ENCODE measurements at places on chromosomes 6 and 20.

DNA sequence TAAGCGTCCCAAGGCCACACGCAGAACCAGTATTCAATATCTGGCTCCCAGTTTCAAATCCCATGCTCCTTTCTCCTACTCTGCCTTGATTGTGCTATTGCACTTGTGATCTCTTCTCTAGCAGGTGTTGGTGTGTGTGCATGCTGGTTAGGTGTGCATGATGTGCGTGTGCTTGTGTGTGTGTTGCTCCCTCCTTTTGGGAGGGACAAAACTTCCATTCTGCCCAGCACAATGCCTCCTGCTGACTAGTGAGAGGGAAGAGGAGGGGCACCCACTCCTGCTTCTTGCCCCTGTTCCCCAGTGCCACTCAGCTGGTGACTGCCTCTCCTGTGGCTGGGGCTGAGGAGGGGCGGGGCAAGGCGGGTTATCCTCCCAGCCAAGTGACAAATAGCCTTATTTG, 19.7 kb downstream of the CD40 start:
- DNase-seq, result no peak

GRCh38 chr6:36769183-36769675, 70.0 kb downstream of the CPNE5 start:
- DNase-seq, result no peak

DNA sequence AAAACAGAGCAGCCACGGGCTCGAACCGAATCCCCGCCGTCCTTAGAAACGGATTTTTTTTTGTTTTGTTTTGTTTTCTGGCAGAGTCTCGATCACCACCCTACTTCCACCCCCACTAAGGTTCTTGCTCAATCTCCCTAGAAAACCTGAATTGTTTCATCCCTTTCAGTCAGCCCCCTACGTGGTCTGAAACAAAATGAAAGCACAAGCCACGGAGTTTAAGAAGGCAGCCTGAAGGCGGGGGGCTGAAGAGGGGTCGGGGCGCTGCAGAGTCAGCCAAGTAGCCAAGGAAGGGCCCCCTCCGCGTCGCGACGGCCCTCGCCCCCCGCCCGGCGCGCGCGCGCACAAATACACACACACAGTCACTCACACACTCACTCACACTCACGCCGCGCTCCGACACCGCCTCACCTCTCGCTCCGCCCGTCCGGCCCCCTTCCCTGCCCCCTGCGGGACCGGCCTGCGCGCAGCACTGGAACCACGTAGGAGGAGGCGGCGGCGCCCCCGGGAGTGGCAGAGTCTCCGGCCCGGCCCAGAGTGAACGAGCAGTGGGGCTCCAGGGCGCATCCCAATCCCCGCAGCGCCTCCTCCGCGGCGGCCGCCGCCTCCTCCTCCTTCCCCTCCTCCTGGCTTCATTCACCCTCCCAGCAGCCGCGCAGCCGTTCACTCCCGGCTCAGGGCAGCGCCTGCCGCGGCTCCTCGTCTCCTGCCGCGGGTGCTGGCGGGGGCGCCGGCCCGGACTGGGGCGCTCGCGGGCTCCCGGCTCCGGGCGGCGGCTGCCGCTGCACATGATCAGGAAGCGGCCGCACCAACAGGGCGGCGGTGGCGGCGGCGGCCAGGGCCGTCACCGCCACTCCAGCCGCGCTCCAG, 1.4 kb downstream of the ATXN1 start:
- peak; percentile 69 for DNase-seq

- no peak for DNase-seq
These were observed 150.8 kb downstream of the OR2B2 start for GRCh38 chr6:27761391-27761790.

GRCh38 chr20:37575884-37576283, 48.2 kb upstream of the BLCAP start:
- no peak for DNase-seq

DNA sequence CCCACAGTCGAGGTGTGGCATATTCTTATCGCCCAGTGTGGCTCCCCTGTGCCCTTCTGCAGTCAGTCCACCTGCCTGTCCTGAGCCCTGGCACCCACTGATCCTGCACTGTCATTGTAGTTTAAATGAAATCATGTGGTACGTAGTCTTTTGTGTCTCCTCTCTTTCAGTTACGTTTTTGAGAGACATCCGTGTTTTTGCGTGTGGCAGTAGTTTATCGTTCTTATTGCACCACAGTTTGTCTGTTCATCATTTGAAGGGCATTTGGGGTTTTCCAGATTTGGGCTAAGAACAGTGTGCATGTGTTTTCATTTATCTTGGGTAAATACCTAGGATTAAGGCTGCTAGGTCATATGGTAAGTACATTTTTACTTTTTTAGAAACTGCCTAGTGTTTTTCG, 49.3 kb downstream of the SPATA2 start:
- DNase-seq, result peak; percentile 78

- DNase-seq, result no peak
These were observed 72.4 kb downstream of the SHLD1 start for GRCh38 chr20:5822569-5822968.

DNA sequence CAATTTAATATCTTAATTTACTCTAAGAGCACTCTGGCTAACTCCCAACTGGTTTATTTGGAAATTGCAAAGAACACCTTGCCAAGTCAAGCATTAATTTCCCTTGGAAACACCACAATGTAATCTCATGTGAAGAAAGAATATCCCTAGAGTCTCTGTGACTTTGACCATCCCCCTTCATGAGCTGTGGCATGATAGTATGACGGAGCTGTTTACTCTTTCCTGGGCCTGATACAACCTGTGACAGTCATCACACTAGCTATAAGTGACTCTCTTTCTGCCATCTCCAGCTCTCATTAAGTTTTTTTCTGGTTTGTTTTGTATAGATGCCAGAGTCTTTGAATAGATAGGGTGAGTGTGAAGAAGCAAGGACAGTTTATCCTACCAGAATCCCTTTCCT, 470.3 kb upstream of the JARID2 start:
- DNase-seq, result no peak
